ENCODE measurements at places on chromosomes 2 and 18.
A peak's percentile ranks its signal among the peaks of the same experiment; 100 is the strongest.

DNA sequence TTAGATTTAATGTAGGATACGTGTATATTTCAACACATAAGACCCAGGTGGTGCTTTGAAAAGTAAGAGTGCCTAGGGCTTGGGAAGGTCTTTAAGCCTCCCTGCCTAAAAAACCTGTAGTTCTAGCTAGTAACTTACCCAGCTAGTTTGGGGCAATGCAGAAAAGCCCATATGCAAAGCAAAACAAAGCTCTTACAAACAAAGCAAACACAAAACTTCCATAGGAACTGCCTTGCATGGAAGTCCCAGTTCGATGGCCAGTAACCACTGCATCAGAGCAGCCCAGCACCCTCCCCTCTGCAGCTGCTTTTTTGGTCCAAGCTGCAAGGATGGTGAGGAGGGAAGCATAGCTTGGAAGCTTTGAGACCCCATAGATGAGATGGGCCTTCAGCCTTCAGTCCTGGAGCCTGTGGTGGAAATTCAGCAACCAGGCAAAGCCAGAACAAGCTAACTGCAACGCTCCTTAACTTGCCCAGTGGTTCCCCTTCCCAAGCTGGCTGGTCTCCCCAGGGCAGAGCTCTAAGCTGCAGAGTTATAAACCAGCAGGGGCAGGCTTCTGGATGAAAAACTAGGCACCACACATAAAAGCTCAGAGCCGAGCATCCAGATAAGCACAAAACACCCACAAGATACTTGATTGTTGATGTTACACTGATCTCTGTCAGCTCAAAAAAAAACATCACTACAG, 16.2 kb downstream of the C2orf76 start:
- no peak for DNase-seq

DNA sequence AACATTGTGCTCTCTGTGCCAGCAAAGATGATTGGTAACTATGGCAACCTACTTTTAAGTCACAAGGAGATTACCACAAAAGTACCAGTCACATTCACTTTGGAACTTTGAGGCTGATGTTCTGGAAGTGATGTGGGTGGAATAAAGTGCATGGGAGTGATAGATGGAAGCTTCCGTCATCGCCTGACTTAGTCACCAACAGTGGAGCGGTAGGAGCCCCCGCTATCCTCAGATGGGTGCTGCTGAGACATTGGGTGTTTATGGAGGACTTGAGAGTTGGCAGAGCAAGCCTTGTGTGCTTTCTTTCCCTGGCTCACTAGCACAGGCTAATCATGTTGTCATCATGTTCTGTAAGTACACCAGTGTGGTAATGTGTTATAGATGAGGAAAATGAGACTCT, 4.6 kb downstream of the PPP1R7 start:
- DNase-seq, result no peak

GRCh38 chr18:70374154-70374553, 85.3 kb downstream of the SOCS6 start:
- DNase-seq, result no peak

DNA sequence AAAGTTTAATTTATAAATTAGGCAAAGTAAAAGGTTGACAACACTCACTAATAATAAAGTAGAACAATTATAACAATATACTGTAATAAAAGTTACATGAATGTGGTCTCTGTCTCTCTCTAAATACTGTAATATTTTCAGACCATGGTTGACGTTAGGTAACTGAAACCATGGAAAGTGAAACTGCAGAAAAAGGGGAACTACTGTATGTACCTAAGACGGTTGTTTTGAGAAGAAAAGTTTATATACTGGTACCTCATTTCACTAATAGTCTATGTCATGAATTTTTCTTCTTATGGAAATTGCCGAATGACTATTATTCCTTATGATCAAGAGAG, 166.7 kb upstream of the ZNF521 start:
- DNase-seq, result no peak

DNA sequence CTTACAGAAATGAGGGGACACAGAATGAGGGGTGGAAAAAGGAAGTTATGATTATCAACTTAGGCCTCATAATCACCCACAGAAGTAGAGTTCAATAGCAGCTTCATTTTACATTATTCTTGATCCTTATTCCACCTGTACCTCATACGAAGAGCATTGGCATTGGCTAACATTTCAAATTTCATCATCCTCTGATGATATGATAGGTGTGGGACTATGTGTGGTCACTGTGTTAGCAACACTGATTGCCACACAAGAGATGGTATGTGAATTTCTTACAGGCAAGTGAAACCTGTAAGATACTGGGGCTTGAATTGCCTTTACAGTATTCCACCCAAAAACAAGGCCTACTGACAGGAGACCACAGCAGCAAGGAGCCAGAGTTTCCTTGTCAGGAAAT, 14.0 kb upstream of the HAT1 start:
- DNase-seq, result no peak

DNA sequence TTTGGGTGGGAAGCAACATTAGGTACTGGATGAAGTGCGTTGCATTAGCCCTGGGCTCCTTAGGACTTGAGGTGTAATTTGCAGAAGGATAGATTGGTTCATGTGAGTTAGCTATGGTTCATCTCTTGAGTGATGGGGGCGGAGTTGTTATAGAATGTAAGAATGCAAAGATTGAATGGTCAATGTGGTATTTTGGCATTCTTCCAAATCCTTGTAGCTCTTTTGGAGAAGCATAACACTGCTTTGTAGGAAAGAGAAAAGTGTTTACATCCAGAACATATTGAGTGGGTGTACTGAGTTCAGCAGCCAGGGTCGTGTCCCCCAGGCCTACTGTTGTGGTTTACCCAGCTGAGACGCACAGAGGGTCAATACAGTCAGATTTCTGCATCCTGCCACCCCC, 173.5 kb downstream of the FMNL2 start:
- peak; percentile 46 for DNase-seq

GRCh38 chr2:120385355-120386127, 39.6 kb downstream of the INHBB start:
- no peak for DNase-seq

DNA sequence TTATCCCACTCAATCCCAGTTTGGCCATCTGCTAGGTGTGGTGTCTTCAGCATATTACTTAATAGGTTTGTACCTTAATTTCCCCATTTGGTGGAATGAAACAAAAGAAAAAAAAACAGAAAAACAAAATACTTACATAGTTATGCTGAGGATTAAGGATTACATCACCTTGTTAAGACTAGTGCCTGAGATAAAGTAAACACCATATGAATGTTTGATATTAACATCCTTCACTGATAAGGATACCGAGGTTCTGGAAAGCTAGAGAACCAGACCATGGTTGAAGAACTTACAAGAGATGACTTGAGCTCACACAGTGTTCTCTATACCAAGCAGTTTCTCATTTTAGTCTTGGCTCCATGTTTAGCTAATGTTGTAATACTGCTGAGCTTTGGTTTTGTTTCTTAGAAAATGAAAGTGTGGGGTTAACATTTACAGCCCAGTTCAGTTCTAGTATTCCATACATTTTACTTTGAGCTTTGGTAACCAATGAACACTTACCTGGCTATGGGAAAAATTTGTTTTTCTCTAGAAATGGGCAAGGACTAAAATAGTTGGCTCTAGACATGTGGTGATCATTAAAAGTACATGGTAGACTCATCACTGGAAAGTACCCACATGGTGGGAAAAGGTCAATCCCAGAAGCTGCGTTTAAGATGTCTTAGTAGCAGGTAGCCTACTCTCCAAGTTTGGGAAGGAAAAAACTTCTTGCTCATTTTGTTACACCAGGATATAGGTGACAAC, 5.8 kb upstream of the GPD2 start:
- DNase-seq, result no peak

GRCh38 chr18:71106701-71107100, 817.9 kb downstream of the SOCS6 start:
- no peak for DNase-seq

DNA sequence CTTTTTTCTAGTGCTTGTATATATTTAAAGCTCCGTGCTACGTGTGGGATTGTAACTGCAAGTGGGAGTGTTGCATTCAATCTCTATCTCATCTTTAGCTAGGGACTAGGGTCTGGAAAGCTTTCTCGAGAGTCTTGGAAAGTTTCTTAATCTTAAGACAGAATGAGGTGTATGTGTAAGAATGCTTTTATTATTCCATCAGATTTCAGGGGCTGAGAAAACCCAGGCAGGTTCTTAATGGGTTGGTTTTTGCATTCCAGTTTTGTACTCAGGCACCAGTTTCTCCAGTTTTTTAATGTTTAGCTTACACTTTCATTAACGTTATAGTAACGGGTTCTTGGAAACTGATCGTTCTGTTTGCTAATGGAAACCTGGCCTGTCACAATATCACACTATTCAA, 20.3 kb downstream of the MRPL19 start:
- no peak for DNase-seq

DNA sequence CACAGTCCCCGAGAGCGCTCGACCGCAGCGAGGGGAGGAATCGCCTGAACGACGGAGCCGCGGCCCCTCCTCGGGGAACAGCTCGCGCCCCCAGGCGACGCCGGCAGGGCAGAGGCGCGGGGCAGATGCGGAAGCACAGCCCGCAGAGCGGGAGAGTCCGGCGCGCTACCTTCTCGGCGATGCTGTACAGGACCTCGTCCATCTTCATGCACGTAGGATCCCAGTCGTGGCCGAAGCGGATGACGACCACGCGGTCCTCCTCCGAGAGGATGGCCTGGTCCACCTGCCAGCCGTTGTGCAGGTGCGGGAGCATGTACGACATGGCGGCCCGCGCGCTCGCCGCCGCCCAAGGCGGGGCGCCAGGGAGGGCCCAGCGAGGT, 302 bp downstream of the TXNL4A start:
- peak; percentile 51 for DNase-seq

DNA sequence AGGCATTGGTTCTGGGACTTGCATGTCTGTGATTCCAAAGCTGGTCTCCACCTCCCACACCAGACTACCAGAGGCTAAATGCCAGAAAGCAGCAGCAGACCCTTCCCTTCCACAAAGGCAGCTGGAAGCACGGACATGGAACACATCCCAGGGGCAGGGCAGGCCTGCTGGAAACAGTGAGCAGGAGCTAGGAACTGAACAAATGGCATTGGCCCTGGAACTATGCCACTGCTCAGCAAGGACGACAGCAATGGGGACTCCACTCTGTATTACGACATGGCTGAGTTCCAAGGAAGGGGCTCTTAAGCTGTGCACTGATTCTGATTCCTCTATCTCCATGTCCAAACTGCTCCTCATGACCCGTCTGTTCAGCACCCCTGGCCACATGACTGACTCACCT, 77.8 kb upstream of the TFCP2L1 start:
- no peak for DNase-seq

DNA sequence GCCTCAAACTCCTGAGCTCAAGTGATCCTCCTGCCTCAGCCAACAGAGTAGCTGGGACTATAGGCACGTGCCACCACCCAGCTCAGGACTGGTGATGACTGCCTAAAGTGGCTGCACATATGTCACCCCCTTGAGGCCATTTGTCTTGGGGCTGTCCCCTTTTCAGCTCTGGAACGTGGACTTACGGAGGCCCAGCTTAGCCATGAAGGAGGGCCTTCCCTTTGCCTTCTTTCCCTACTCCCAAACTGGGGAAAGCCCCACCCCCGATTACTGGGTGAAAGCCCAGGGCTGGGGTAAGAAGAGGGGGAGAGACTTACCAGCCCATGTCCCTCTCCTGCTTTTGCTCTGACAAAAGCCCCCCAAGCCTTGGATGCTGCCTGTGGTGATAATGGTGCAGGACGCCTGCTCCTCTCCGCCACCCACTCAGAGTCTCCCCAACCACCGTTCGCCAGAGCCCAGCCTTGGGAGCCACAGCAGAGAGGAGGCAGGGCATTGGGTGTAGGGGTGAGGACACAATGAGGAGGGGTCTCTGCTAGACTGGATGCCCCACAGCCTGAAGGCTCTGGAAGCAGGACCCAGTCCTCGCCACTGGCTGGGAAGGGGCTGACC, 2.5 kb upstream of the DUSP2 start:
- no peak for DNase-seq

DNA sequence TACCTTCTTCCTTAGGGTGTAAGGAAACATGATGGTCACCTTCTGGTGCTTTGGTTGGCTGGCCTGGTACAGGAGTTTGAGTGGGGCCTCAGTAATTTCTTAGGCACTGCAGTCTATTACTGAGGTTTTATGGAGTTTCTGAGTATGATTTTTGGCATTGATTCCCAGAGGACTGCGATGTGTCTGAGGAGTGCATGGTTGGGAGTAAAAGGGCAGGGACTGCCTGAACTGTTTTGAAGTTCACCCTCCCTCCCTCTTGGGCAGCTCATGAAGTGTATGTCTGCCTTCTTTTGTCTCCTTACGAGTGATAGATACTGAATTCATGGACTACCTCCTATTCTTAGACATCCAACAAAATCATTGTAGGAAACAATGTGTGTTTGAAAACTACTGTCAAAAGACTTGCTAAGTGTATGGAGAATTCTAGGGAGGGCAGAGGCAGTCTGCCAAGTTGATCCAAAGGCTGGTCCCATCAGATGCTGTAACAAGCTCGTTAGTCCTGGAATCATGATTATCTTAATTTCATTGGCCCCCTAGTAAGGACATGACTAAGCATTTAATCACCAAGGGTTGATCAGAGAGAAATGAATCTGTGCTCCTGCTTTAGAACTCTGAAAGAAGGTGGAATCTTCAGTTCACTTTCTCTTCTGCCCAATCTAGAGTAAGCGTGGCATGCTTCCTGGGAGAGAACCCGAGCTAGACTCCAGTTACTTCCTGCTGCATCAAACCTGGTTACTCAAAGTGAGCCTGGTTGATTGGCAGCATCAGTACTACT, 26.5 kb downstream of the LYPD6B start:
- DNase-seq, result peak; percentile 39
